ENCODE measurements at places on chromosomes 13 and 19.

GRCh38 chr19:43682824-43683661, 13.1 kb upstream of the PLAUR start:
- no peak for DNase-seq

DNA sequence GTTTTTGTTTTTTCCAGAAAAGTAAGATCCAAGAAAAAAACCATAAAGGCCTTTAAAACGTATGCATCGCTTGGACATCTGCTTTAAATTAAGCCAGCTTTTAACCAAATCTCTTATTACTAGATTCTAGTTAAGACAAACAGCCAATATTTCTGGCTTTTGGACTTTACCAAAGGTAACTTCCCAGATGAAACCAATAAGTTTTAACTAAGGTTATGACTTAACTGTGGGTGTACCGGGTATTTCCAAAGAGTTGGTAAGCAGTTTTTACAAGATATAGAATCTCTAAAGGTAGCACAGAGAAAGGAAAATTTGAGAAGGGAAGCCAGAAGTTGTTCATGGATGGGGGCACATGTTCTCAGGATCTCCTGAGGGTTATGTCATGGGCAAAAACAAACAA, 34.0 kb downstream of the CEACAM1 start:
- peak; percentile 42 for DNase-seq

GRCh38 chr13:60410299-60410698, 13.3 kb downstream of the TDRD3 start:
- DNase-seq = no peak

DNA sequence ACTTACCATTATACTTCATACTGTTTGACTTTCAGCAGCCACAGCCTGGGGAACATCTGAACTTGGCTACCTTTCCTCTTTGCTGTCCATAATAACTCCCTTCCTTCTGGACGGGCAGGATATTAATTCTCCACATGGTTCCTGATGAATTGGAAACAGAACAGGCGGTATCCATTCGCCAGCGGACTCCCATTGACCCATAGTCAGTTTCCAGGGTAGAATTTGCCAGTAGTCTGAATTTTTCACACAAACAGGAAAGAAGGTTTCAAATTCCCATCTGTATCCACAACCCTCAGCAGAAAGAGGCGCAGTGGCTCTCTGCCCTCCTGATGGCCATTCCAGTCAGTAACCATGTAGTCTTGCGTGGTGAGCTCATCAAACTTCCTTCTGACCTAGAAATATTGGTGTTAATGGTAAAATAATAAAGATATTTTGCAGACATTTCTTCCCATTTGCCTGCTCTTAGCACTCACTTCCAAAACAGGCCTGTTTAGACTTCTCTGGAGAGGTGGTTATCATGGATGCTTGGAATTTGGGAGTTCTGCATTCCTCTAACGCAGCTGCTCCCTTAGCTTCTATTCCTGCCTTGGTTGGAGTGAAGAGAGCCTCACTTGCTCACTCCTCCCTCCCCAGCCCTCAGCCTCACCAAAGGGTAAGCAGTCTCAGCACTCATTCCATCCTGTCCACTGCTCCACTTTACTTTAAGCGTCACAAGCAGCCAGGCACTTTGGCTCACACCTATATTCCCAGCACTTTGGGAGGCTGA, 75.0 kb upstream of the OXGR1 start:
- DNase-seq = no peak

GRCh38 chr13:67408798-67409197, 178.7 kb upstream of the PCDH9 start:
- DNase-seq = no peak

- DNase-seq = no peak
Observed at GRCh38 chr13:111411151-111411858, 90.9 kb downstream of the TEX29 start.

DNA sequence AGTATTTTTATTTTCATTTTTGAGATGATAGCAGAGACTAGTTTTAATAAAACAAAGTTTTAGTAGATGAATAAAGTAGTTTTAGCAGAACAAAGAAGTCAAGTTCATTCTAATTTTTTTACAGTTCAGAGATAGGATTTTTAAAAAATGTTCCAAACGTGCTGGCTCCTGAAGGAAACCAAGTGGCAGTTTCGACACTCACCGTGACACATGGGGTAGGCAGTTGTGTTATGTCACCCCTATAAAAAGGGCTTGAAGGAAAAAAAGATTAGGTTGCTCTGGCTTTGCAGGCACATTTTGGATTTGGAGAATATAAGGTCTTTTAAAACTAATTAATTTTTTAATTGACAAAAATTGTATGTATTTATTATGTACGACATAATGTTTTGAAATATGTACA, 305.2 kb downstream of the NDFIP2 start:
- no peak for DNase-seq

GRCh38 chr13:59700281-59700680, 463.4 kb downstream of the DIAPH3 start:
- DNase-seq = no peak

DNA sequence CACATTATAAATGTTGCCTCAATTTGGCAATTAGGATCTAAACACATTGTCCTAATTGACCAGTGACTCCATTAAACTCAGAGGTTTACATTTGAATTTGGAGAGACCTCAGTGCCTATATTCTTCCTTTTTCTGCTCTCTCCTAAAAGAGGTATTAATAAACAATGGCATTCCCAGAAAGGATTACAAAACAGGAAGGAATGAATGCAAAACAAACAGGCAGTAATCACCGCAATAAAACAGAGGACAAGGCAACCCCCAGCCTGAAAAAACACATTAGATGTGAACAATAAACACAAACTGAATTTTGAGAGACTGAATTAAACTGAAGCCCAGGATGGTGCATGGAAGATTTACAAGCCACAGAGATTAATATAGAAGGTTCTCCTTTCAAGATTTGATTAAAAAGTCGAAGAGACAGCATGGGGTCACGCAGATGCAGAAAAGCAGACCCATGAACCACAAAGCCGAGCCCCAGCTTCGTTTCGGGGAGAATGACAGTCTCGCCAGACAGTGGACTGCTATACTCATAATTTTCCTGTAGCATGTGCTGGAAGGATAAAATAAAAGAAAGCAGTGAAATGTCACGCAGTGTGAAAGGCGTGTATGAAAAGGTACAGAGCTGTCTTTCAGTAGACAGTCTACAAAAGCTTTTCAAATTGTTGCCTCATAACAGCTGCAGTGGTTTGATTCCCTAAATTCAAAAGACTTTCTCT, 503.0 kb downstream of the LIG4 start:
- no peak for DNase-seq

- no peak for DNase-seq
Observed at GRCh38 chr19:18648973-18649315, 12.1 kb downstream of the KLHL26 start.

DNA sequence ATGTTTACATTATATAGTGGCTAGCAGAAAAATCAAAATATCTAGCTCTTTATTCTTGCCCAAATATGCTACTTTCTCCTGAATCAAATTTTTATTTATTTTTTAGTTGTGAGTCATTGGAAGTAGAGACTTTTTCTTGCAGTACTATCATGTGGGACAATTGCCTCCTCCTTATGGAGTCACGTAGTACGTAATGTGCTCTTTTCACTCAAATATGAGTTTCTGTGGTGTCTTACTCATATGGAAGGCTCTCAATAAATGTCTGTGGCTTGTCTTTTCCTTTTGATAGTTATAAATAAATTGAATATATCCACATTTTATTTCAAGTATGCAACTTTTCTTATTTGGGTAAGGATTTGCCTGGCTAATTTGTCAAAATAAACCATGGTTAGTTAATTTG, 1411.0 kb upstream of the SLC10A2 start:
- DNase-seq = no peak

DNA sequence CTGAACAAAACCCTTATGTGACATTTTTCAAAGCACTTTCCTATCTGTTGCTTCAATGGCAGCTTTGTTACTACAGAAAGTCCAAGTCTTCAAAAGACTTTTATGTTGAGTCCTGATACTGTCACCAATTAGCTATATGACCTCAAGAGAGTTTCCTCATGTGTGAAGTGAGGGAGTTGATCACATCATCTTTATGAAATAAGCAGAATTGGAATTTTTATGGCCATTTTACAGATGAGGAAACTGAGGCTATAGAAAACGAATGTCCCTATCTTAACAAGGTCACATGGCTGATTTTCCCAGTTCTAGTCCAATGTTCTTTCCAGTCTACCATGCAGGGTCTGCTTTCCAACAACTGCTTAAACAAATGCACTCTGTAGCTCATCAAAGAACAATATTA, 2.6 kb downstream of the TNFRSF19 start:
- DNase-seq = no peak

- DNase-seq = peak; percentile 27
Observed at GRCh38 chr19:7595466-7596133, at the start of gene CAMSAP3. Gene CAMSAP3, plus strand, starts transcription at chr19:7595863. Its CDS starts 140 bp downstream, at chr19:7596003.

- DNase-seq = no peak
Observed at GRCh38 chr13:75341028-75341427, 140.9 kb downstream of the TBC1D4 start.

- no peak for DNase-seq
Observed at GRCh38 chr13:46632176-46632575, 79.2 kb downstream of the LRCH1 start.

- DNase-seq = no peak
Observed at GRCh38 chr13:57933606-57934005, 302.1 kb downstream of the PCDH17 start.

DNA sequence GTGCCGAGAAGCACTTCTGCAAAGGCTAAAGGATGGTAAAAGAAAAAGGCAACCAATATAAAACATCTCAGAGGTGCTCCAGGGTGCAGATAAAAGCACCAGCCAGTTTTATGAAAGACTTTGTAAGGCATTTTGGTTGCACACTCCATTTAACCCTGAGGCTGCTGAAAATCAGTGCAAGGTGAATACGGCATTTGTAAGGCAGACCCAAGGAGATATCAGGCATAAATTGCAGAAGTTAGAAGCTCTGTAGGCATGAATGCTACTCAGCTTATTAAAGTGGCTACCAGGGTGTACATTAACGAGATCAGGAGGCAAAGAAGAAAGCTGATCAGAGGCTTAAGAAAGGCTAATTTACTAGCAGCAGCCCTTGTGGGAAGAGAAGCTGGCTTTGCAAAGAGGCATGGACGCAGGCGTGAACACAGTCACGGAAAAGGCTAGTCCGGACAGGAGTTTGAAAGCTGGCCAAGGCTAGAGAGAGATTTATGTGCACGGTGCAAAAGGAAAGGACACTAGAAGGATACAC, 99.6 kb downstream of the ZNF429 start:
- DNase-seq = no peak

GRCh38 chr19:52520013-52520412, 7.5 kb upstream of the ZNF808 start:
- no peak for DNase-seq

DNA sequence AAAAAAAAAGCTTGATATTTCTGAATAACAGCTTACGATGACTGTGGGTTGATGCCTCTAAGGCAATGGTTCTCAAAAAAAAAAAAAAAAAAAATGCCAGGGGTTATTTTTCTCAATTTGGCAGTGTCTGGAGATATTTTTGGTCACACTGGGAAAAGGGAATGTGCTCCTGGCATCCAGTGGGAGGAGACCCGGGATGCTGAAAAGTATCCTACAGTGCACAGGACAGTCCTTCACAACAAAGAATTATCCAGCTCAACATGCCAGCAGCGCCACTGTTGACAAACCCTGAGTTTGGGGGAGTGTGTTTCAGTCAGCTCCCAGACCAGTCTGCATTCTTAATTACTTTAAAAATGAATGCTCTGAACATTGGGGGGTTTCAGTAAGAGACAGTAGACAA, 54.5 kb downstream of the FLT3 start:
- DNase-seq = no peak

GRCh38 chr13:21055511-21056045, 5.8 kb downstream of the LATS2 start:
- DNase-seq = no peak

DNA sequence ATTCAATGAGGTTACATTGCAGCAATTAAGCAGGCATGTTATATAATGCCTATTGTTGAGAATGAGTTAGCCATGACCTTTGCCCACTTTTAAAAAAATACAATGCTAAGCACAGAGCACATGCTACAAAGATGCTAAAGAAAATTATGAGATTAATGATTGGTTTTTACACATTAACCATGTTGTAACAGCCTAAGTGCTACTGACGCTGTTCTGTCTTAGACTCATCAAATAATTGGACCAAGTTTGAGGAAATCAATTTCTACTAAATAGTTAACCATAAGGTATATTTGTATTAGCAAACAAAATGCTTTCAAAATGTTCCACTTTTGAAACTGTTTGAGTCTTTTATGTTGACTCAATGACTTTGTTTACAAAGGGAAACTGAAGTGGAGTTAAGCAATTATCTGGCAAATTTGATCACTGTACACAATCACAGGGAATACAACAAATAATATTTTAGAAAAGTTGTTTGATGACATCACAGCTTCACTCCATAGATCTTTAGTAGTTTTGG, 14.3 kb downstream of the MIR17HG start:
- DNase-seq = no peak

- no peak for DNase-seq
Observed at GRCh38 chr13:32905063-32905863, 111.0 kb upstream of the KL start.
